Thoracic aorta (tissue), 2 donors: ENCODE measurements at places on chromosomes 7 and 10.

GRCh38 chr7:69049326-69049725 lies 548.9 kb upstream of the AUTS2 start:
- no peak for DNase-seq

DNA sequence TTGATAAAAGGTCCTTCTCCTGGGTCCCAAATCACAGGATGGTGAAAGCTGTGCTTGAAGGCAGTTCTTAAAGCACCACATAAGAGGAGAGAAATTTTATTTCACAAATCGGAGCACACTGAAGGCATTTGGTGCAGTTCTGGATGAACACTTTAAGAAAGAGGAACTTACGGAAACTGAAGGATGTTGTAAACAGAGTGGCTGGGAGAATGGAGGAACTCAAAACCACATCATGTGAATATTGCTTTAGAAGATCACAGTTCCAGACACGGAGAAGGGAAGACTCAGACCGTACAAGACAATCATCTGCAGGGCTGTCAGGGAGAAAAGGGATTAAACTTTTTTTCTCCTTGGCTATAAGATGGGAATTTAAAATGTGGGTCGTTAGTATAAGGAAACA lies 9.0 kb upstream of the GPR141 start:
- DNase-seq, result no peak

- no peak for DNase-seq
These were observed 4.5 kb upstream of the AIFM2 start for GRCh38 chr10:70137135-70137534.

GRCh38 chr7:105156731-105157130 lies 142.7 kb downstream of the KMT2E start:
- DNase-seq, result no peak

DNA sequence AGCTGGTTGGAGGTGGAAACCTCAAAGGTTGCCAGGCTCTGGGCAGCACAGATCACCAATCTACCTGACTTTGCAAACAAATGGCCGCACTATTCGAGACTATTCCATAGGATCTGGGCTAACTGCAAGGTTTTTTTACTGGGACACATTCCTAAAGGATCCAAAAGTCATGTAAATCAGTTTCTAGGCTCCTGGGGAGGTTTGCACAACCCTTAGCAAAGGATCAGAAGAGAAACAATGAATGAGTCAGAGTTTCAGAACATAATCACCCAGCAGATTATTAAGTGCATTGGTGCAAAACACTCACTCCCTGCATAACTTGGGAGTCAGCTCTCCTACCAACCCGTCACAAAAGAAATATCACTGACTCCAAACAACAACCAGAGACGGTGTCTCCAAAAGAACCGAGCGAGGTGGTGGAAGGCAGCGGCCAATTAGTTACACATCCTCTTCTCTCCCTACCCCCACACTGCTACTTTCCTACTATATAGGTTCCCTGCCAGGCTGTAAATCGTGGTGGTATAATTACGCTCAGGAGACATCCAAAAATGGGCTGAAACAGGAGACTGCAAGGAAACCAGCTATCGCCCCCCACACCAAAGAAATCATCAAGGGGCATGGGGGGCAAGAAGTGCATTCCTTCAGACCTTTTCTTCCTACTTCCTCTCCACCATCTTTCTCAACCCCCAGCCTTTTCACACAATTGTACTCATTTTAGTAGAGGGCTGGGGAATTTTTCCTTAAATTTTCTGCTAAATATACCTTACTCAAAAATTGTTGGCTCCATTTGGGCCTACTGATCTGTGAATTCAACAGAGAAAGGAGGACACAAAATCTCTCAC lies 3.2 kb downstream of the UBE2H start:
- DNase-seq, result no peak

DNA sequence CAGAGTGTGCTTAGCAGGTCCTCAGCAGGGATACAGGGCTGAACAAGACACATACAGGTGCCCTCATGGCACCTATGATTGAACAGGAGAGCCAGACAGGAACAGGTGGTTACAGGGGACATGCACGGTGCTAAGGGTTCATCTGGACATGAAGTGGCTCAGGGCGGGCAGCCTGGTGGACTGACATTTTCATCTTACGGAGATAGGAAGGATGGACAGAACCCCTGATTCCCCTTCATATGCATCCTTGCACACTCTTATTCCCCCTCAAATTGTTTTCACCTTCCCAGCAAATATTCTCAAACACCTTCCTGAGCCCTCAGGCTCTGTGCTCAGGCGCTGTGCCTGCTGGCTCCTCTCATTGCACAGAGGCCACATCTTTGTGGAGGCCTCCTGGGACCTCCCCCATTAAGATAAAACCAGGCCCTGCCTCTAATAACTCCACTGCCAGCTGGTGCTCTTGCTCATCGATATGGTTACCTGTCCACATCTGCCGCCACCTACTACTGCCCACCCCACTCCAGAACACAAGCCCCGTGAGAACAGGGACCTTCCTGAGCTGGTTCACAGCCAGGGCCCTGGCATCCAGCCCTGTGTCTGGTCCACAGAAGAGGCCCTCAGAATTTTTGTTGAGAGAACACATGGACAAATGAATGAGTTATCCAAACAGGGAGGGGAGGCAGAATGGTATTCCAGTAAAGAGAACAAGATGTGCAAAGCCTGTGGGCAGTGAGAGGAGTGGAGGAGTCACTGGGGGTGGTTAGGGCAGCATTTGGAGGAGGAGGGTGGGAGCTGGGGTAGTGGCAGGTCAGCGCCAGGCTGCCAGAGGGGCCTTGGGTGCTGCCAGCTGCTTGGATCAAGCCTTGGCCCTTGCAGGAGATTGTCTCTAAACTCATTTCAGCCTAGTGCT lies 68.9 kb upstream of the AQP1 start:
- no peak for DNase-seq

DNA sequence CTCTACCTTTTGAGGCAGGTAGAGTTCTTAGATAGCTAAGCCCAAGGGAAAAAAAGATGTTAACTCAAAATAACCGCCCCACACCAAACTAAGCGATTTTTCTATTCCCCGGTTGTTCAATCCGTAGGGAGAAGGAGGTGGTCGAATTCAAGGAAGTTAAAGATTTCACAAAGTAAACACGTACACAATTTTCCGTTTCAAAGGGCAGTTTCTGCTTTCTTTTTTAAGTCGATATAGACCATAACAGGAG lies 842 bp downstream of the KBTBD2 start:
- no peak for DNase-seq
